SK-N-DZ (cell line): ENCODE measurements at places on chromosomes 3 and 15.

DNA sequence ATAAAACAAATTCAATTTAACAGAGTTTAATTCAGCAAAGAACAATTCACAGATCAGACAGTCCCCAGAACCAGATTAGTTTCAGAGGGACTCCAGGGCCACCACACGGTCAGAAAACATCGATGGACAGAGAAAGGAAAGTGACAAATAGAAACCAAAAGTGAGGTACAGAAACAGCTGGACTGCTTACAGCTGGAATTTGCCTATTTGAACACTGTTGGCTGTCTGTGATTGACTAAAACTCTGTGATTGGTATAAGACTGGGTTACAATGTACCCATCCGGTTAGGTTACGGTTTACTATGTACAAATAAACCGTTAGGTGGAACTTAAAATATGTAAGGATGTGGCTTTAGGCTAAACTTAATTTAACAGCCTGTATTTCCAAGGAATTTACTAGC is 30.3 kb downstream of the MOBP start:
- DNase-seq: no peak

- DNase-seq: no peak
Observed at GRCh38 chr3:168097381-168097780, 1.7 kb upstream of the GOLIM4 start.

- DNase-seq: no peak
Observed at GRCh38 chr3:108106449-108106848, 15.6 kb upstream of the CD47 start.

DNA sequence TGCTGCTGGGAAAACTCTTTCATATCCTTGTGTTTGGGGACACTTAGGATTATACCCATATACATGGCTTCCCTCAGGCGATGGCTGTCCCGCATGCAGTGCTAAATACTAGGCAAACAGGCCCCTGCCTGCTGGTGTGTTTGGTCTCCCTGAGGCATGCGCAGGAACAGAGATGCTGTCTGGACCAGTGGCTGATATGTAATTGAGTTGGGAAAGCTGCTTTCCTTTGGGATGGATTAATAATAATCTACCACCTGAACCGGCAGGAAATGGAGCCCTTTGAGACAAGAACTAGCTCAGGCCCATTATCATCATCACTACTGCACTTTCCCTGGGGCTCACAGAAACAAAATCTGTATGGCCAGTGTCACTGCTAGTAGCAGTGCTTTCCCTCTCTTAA is 18.0 kb downstream of the ZDHHC3 start:
- no peak for DNase-seq

DNA sequence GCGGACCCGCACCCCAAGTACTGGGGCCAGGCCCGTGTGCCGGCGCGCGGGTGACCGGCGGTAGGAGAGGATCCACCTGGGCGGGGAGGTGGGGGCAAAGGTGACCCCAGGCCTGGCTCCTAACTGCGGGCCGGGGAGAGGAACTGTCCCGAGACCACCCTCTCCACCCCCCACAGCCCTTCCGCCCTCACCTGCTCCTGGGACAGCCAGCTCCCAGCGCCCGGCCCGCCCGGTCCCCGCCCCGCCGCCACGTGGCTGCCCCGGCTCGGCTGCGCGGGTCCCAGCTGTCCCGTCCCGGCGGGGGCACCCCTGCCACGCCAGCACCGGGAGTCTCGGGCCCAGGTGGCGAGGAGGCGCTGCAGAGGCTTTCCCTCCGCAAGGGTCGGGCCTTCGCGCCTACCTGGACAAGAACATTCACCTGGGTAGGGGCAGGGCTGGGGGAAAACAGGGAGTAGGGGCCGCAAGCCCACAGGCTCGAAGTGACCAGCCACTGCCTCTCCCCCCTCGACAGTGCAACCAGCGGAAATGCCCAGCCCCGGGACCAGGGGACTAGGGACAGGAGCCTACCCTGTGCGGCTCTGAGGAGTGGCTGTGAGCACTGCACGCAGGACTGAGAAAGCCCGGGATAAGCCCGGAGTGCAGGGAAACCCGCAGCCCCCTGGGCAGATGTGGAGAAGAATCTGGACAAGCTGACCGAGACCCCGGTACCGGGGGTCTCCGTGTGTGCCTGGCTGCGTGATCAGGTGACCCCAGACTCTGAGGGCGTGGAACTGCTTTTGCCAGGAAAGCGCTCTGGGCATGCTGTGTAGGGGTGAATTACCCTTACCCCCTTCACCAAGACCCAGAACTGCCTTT is at the start of gene SLC12A8:
Gene SLC12A8 (minus strand): TSS at position 240 of the 855 bp plus-strand sequence. CDS start 1,399 bp downstream, outside the sequence.
- DNase-seq: no peak

GRCh38 chr3:23240171-23240785 is 37.2 kb downstream of the UBE2E2 start:
- DNase-seq: no peak
